ENCODE measurements at places on chromosomes 2 and 18. TPM values are rescaled to one million over a fixed set of nuclear protein-coding genes. Genes with fewer than 3 reads are reported as not detected.

DNA sequence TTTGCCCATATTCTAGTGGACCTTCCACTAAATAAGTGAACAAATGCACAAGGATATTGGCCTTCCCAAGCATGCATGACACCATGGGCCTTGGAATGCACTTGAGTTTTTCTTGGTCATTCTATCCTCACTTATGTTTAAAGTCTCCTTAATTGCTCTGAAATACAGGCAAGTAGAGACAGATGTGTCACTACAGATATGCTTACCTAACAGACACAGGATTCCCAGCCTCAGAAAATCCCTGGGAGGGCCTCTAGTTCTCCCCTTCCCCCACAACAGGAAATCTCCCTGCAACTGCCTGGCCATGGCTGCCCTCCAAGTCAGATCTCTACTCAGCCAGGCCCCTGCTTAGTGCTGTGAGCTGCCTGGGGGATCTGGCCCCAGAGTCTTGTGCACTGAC is 445.2 kb downstream of the IRS1 start:
- no peaks in the 10 kb centered on the region for H3K36me3 ChIP-seq
- no peak overlapping the region for H3K4me3 ChIP-seq
- DNase-seq, result no peak

DNA sequence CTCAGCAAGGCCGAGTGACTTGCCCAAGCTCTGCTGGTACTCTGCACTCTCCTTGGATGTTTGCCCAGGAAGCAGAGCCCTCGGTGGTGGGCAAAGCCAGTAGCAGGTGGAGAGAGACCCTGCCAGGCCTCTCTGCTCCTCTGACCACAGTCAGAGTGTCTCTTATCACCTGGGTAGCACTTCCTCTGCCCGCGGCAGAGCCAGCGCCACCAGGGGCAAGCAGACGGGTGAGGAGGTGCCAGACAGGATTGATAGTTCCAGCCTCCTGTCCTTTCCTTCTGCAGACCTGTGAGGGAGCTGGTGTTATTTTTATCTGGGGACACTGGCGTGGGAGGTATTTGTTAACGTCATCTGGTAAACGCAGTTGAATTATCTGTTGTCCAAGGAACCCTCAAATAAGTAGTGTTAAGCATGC is 152.9 kb downstream of the SMAD7 start:
- H3K27ac ChIP-seq, result no peak overlapping the region
- peak; percentile 75 for DNase-seq
- H3K4me3 ChIP-seq, result no peak overlapping the region
- H3K27me3 ChIP-seq, result no peaks in the 10 kb centered on the region
- H3K36me3 ChIP-seq, result no peaks in the 10 kb centered on the region
- peaks cover 18% of the 10 kb centered on the region for H3K4me1 ChIP-seq

The CAVIN2 gene
- 192 TPM for total RNA-seq

- H3K4me1 ChIP-seq, result peaks cover 18% of the 10 kb centered on the region
- no peaks in the 10 kb centered on the region for H3K36me3 ChIP-seq
- peak; percentile 87 for DNase-seq
- H3K4me3 ChIP-seq, result peak overlapping the region; percentile 60
- no peaks in the 10 kb centered on the region for H3K27me3 ChIP-seq
- peak overlapping the region; percentile 77 for H3K27ac ChIP-seq
These were observed 683 bp downstream of the MBOAT2 start for GRCh38 chr2:9002637-9003365.

DNA sequence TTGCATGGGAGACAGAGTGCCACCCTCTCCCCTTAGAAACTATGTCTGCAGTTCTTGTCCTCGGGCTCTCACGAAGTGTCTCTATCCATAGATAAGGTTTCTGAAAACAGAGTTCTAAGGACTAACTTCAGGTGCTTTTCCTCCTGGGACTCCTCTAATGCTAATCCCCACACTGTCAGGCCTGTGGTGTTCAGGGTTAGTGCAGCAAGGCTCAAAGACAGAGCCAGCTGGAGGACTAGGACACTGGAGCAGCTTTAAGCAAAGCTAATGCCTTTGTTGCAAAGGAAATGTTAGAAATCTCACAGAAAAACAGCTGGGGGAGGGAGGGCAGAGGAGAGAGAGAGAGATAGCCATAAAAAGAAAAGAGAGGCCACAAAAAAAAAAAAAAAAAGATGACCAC is 824.0 kb upstream of the FSHR start:
- H3K27ac ChIP-seq, result no peak overlapping the region
- H3K36me3 ChIP-seq, result no peaks in the 10 kb centered on the region
- no peaks in the 10 kb centered on the region for H3K4me1 ChIP-seq
- no peaks in the 10 kb centered on the region for H3K27me3 ChIP-seq

The PTPRM gene
- total RNA-seq, result 59.0 TPM

GRCh38 chr2:124572934-124573634 is 548.0 kb downstream of the CNTNAP5 start:
- no peak for DNase-seq
- H3K36me3 ChIP-seq, result no peaks in the 10 kb centered on the region
- no peak overlapping the region for H3K4me3 ChIP-seq
- H3K27me3 ChIP-seq, result no peaks in the 10 kb centered on the region

GRCh38 chr18:8365528-8365927 is 243.7 kb upstream of the RAB12 start:
- no peak overlapping the region for H3K27ac ChIP-seq
- no peaks in the 10 kb centered on the region for H3K36me3 ChIP-seq
- no peaks in the 10 kb centered on the region for H3K27me3 ChIP-seq
- H3K4me1 ChIP-seq, result no peaks in the 10 kb centered on the region

GRCh38 chr2:234304950-234305349 is 191.9 kb downstream of the ARL4C start:
- no peak for DNase-seq
- peaks cover 21% of the 10 kb centered on the region for H3K4me1 ChIP-seq
- no peak overlapping the region for H3K4me3 ChIP-seq
- no peaks in the 10 kb centered on the region for H3K36me3 ChIP-seq
- no peak overlapping the region for H3K27ac ChIP-seq
- H3K27me3 ChIP-seq, result no peaks in the 10 kb centered on the region

DNA sequence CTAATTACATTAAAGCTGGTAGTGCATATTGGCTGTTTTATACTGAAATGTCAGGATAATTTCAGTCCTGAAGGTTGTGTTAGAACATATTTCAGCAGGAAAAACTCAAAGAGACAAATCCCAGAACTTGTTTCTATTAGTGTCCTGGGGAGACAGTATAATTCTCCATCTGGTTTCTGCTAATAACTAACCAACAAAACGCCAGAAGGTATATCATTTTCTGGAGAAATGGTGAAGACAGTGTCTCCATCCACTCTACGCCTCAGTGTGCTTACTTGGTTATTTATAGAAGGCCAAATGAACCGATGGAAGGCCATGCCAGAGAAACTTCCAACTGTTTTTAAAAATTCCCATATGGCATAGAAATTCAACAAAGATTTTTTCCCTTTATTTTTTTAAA is 41.6 kb downstream of the GCA start:
- no peak overlapping the region for H3K4me3 ChIP-seq
- no peaks in the 10 kb centered on the region for H3K4me1 ChIP-seq
- H3K27me3 ChIP-seq, result no peaks in the 10 kb centered on the region
- no peak for DNase-seq
- H3K27ac ChIP-seq, result no peak overlapping the region
- H3K36me3 ChIP-seq, result no peaks in the 10 kb centered on the region

DNA sequence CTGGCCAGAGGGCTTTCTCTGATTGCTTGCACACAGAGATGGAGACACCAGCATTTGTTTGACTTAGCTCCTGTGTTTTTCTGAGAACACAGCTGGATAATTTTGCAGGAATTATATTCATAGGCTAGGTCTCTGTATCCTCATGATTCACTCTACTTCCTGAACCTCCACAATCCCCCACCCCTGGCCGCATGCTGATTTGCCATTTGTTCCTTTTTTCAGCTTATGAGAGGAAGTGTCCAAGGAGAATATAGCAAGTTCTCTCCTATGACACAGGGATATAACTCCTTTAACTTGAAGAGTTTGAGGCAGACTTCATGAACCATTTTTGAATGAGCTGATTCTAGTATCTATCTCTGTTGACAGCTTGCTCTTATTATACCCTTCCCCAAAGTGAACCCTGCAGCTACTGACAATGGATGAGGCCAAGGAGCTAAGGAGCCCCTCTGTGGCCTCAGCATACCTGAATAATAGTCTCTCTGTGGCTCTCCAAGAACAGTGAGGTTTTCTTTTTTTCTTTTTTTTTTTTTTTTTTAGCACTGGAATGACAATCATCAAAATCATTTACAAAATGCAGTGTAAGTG is 15.4 kb downstream of the CAVIN2 start:
- no peaks in the 10 kb centered on the region for H3K27me3 ChIP-seq
- peak overlapping the region; percentile 26 for H3K27ac ChIP-seq
- DNase-seq, result no peak
- no peak overlapping the region for H3K4me3 ChIP-seq

DNA sequence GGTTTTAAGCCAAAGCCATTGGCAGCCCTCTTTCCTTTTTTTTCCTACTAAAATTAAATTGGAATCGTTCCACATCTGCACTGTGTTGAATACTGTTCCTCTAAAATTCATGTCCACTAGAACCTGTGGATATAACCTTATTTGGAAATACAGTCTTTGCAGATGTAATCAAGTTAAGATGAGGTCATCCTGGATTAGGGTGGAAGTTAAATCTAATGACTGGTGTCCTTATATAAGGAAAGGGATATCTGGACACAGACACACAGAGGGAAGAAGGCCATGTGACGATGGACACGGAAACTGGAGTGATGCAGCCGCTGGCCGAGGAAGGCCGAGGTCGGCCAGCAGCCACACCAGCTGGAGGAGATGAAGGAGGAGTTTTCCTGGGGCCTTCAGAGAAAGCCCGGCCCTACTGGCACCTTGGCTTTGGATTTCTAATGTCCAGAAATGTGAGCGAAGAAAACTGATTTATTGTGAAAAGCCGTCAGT is 49.4 kb downstream of the LONRF2 start:
- H3K4me3 ChIP-seq, result no peak overlapping the region
- no peaks in the 10 kb centered on the region for H3K4me1 ChIP-seq
- DNase-seq, result no peak
- H3K27me3 ChIP-seq, result no peaks in the 10 kb centered on the region
- no peaks in the 10 kb centered on the region for H3K36me3 ChIP-seq

- no peak overlapping the region for H3K4me3 ChIP-seq
- H3K36me3 ChIP-seq, result no peaks in the 10 kb centered on the region
- H3K27me3 ChIP-seq, result peaks cover 3% of the 10 kb centered on the region
- H3K4me1 ChIP-seq, result no peaks in the 10 kb centered on the region
- no peak for DNase-seq
These were observed 16.2 kb upstream of the ZNF512 start for GRCh38 chr2:27566628-27567027.

The SNED1 gene
- 46.6 TPM for total RNA-seq

DNA sequence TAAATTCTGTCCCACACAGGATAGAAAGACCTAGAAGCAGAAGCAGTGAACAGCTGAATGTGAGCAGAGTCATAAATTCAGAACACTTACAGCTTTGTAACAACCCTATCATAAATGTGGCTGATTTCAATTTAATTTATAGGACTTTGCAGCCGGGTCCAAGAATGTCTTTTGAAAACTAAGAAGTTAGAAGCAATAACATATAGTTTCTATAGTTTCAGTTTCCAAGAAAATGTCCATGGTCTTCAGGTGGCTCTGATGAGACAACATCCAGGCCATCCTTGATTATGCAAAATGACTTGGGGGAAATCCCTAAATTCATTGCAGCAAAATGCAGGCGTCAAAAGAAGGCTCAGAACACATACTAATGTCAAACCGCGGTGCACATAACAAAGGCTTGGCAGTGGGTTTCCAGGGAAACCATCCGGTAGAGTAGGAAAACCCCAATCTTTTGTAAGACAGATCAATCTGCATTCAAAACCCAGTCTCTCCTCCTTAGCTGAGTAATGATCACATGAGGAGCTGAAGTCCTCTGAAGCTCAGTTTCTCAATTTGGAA is 442.2 kb upstream of the ID2 start:
- no peak overlapping the region for H3K27ac ChIP-seq
- no peaks in the 10 kb centered on the region for H3K27me3 ChIP-seq
- no peak overlapping the region for H3K4me3 ChIP-seq
- DNase-seq, result no peak
- H3K36me3 ChIP-seq, result no peaks in the 10 kb centered on the region
- no peaks in the 10 kb centered on the region for H3K4me1 ChIP-seq

The SATB2 gene
- total RNA-seq, result 2.7 TPM

The KCNJ3 gene
- total RNA-seq, result 1.1 TPM

The TNFRSF11A gene
- 6.4 TPM for total RNA-seq

DNA sequence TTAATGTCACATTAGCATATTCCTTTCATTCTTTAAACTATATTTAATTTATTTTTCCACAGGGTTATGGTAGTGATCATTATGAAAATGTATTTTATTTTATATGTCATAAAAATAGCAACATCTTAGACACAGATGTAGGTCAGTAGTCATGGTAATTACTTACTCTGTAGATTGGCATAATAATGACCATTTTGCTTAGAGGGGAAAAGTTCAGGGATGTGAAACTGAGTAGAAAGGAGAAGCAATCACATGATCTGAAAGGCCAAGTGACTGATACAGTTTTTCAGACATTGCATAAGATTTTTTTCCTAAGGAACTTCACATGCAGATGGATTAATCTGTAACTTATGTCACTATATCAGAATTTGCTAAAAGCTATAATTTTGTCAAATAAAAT is 286.9 kb downstream of the CTNNA2 start:
- no peaks in the 10 kb centered on the region for H3K36me3 ChIP-seq
- no peak overlapping the region for H3K4me3 ChIP-seq
- H3K4me1 ChIP-seq, result no peaks in the 10 kb centered on the region
- H3K27ac ChIP-seq, result no peak overlapping the region
- no peak for DNase-seq

The GKN1 gene
- not detected for total RNA-seq

GRCh38 chr2:30034052-30034775 is 112.6 kb upstream of the YPEL5 start:
- DNase-seq, result no peak
- no peak overlapping the region for H3K4me3 ChIP-seq
- H3K27ac ChIP-seq, result no peak overlapping the region
- no peaks in the 10 kb centered on the region for H3K36me3 ChIP-seq

The DHRS9 gene
- 8.8 TPM for total RNA-seq

- no peaks in the 10 kb centered on the region for H3K27me3 ChIP-seq
- no peak overlapping the region for H3K27ac ChIP-seq
- DNase-seq, result no peak
- no peaks in the 10 kb centered on the region for H3K36me3 ChIP-seq
- H3K4me3 ChIP-seq, result no peak overlapping the region
These were observed 7.5 kb upstream of the YPEL5 start for GRCh38 chr2:30139131-30139870.

DNA sequence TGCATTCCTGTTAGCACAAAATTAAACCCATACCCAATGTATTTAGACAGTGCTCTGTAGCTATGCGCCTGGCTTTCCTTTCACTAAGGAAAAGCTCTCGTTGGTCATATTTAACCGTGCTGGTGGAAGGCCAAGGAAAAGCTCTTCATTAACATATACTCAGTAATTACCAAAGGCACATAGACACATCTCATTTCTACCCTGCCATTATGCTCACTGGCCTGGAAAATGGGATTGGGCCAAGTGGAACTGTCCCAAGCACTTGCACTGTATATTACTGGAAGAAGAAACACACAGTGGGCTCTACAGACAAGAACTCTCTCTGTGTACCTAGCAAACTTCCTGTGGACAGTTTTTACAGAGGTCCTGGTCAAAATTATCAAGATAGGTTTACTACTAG is 274.4 kb downstream of the ERBB4 start:
- no peaks in the 10 kb centered on the region for H3K27me3 ChIP-seq
- no peaks in the 10 kb centered on the region for H3K4me1 ChIP-seq
- DNase-seq, result no peak
- no peak overlapping the region for H3K27ac ChIP-seq

- no peaks in the 10 kb centered on the region for H3K36me3 ChIP-seq
- H3K4me1 ChIP-seq, result no peaks in the 10 kb centered on the region
- H3K27ac ChIP-seq, result no peak overlapping the region
- no peaks in the 10 kb centered on the region for H3K27me3 ChIP-seq
These were observed 25.9 kb upstream of the IMPA2 start for GRCh38 chr18:11955239-11956029.
